ENCODE measurements at places on chromosomes 16 and 17.

- DNase-seq: no peak
Measured at GRCh38 chr16:72897707-72898106, 150.2 kb downstream of the ZFHX3 start.

DNA sequence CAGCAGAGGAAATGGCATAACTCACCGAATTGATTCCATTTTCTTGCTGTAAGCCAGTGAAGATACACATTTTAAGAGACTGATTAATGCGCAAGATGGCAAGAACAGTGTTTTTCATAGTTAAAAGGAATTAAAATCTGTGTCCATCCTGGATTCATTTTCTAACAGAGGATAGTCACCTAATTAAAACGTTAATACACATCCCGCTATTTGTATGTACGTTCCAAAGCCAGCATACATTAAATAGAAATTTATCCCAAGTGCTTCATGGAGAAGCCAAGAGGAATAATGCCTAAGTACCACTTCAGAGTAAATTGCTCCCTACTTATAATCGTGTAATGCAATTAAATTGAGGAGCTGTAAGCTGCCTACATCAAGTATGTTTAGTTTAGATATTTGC is 49.9 kb downstream of the RBFOX1 start:
- DNase-seq: no peak

GRCh38 chr16:79372503-79373184 is 227.9 kb downstream of the MAF start:
- peak; percentile 19 for DNase-seq

DNA sequence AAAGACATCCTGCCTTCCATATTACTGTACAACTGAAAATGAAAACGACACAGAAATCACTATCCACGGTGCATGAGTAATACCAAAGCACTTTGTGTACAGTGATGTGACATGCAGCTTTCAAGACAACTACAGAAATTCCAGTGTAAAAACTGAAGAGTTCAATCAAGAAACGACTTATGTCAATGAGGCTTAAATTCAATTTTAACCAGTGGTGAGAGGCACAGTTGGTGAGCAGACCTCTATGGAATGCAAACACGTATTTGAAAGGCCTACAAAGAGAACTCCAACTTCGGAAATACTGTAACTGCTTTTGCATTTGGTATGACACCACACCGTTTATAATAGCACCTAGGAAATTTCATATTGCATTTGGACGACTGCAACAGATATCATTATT is 87.6 kb downstream of the USP31 start:
- no peak for DNase-seq

- no peak for DNase-seq
Measured at GRCh38 chr16:62596125-62596524, 559.9 kb upstream of the CDH8 start.

- no peak for DNase-seq
Measured at GRCh38 chr17:44272321-44272951, 4.5 kb upstream of the SLC4A1 start.
